Activated naive CD4-positive, alpha-beta T cell treated with anti-CD3 and anti-CD28 coated beads, Interleukin-2, amount 50 U/mL, for 72 hours (primary cell): ENCODE measurements at places on chromosomes 2 and 18.

DNA sequence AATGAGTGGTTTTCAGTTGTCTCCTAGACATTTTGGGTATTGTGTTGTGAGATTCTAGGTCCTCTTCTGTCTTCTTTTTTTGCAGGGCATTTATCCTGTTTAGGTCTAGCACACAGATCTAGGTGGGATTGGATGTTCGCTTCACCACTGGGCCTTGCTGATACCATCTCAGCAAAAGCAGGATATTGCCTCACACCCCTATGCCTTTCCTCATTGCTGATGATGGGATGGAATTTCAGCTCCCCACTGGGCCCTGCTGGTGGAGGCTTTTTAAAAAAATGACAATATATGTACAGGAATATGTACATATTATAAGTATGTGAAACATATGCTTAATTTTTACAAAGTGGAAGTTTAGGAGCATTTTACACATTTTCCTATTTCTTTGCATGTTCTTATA is 5.4 kb upstream of the TOGARAM2 start:
- no peak for DNase-seq

DNA sequence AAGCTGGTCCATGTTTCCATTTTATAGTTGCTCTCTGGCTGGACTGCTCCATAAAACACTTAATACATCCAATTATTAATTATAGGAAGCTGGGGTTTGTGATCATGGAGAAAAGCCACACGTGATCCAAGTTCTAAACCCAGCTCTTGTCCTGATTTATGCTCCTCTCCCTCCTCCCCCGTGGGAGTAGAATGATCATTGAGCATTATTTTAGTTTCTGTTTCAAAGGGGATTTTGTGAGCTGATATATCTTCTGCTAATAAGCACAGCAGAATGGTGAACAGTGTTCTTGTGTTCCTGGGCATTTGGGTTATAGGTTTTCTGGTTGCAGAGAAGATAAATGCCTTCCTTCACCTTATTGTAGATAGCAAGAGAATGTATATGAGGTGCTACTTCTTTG is 135.7 kb upstream of the TMEM200C start:
- DNase-seq, result no peak

DNA sequence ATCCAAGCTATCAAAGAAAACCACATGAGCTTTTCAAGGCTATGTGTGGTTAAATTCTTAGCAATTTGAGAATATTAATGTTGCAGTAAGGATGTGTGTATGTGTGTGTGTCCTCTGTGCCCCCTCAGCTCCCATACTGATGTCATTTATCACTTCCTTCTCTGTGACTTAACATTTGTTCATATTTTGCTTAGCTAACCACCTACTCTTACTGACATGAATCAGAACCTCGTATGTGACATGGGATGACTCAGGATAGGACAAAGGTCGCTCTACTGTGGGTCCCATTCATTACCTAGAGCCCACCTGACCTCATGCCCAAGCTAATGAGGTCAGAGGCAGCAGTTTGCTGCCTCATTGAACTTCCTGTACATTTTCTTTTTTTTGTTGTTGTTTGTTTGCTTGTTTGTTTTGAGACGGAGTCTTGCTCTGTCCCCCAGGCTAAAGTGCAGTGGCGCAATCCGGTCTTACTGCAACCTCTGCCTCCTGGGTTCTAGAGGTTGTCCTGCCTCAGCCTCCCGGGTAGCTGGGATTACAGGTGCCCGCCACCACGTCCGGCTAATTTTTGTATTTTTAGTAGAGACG is 36.3 kb downstream of the MOGAT1 start:
- no peak for DNase-seq

DNA sequence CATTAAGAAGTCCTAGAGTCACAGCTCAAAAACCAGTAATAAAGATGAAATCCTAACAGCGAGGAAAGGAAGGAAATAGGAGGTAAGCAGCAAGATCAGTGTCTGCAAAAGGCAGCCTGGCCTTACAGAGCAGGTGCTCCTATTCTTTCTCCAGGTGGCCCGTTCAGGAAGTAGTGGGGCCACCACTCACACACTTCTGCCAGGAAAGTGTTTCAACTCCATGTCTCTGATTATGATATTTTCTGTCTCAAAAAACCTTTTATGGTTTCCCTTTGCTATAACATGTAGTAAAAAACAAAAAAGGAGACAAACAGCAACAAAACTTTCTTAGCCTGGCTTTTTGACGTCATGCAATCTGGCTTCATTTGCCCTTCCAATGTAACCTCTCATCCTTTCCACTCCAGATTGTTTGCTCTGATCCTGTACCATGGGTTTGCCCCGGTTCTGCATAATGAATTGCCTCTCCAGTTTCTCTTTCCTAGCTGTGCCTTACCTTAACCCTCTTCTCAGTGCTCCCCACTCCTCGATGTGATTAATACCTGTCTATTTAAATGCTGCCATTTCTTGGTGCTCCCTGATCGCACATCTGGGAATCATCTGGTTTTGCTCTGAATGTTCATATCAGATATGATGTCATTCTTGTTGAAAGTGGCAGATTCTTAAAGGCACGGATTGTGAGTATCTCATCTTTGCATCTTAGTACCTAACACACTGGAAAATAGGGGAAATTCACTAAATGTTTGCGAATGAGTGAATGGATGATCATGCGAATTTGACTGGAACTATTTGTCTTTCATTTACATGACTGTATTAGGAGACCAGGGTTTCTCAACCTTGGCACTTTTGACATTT is 50.6 kb upstream of the PTPRM start:
- DNase-seq, result no peak

DNA sequence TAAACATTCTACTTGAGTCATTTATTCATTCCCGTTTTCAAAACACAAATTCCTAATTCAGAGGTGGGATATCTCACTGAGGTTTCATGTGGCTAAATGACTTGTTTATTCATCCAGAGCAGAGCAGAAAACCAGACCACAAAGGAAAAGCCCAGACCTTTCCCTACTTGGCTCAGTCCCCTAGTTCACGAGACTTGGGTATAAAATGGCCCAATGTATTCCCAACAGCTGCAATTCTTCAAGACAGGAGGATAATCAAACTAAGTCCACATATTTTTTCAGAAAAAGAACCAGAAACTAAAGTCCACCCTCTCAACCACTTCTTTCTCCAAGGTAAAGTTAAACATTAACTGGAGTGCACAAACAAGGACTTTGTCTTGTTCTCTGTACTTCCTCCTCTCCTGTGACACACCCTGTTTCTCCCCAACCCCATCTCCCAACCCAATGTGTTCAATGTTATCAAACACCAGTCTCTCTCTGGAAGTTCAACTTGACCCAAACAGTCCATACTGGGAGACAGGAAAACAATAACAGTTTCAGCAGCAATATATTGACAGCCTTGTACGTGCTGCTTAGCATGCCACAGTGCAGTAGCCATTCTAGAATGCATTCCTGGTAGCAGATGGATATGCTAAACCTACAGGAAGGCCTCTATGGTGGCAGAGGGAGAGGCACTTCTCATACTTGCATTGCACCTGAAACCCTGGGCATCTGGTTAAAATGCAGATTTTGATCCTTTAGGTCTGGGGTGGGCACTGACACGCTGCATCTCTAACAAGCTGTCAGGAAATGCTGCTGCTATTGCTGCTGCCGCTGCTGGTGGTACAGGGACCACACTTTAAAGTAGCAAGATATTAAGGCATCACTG is 110.7 kb downstream of the INO80D start:
- DNase-seq, result no peak

DNA sequence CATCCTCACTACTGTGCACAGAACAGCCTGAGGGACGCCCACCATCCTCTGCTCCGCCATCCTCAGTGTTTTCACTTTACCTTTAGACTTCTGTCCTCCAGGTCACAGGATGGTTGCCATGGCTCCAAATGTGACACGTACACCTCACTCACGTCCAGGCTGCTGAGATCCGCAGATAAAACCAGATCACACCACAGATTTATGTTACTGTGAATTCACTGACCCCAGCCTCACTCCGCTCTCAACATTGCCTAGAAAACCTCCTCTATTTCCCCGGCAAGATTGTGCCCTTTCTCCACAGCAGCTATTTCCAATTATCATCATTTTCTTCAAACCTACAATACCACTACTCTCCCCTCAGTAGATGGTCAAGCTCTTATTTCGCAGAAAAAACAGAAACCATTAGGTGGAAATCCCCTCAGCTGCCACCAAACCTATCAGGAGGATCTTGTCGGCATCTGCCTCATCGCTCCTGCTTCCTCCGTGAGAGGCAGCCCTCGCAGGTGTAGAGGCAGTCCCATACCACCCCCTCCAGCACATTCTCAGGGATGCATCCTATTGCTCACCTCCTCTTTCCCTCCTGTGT is 49.8 kb upstream of the SLC1A4 start:
- DNase-seq, result no peak

DNA sequence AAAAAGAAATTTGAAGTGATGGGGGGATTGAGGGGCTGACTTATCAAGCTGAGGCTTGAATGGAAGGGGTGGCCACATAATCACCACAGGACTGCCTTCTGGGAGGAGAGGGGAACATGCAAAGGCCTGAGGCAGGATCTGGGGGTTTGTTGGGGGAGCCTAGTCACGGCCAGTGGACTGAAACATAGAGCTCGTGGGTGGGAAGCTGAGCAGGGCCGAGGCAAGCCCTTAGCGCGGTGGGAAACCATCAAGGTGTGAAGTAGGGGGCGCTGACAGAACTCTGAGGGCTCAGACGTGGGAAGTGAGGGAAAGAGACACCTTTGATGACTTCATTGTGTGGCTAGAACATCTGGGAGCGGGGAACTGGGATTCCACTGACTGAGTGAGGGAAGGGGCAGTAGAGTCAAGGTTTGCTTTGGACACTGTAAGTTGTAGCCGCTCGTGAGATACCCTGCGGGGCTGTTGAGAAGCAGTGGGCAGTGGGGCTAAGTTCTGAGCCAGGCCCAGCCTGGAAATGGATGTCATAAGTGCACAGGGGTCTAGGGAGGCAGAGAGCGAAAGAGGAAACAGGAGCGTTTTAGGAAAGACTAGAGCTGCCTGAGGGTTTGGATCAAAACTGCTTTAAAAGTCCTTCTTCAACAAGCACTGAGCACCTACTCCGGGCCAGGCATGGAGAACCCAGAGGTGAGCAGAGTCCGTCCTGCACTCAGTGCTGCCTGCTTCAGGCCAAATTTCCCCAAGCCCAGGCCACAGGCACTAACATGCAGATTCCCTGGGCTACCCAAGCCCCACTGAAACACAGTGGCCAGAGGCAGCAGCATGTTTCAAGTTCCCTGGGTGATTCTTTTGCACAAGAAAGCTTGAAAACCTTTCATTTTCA is 686 bp upstream of the SNORC start:
- DNase-seq, result no peak

GRCh38 chr2:88959480-88960204 is 268.2 kb downstream of the RPIA start:
- no peak for DNase-seq
